ENCODE measurements at places on chromosomes 4 and X.

GRCh38 chrX:151765026-151765425 lies 30.5 kb downstream of the CNGA2 start:
- DNase-seq, result no peak

GRCh38 chr4:101178731-101179130 lies 168.6 kb downstream of the PPP3CA start:
- no peak for DNase-seq

DNA sequence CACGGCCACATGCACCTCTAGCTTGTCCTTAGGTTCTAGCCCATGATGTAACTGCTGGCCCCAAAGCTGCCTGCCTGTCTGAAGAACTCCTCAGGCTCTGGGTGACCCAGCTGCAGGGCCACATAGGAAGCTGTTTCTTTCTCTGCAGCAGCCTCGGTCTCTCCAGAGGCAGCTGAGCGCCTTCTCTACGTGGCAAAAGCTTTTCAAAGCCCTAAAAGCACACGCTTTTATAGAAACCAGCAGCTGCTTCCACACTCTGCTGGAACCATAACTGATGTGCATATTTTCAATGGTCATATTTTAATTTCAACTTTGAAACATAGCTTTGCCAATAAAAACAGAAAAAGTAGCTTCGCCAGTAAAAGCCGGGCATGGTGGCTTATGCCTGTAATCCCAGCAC lies 37.4 kb downstream of the FAM53A start:
- no peak for DNase-seq

DNA sequence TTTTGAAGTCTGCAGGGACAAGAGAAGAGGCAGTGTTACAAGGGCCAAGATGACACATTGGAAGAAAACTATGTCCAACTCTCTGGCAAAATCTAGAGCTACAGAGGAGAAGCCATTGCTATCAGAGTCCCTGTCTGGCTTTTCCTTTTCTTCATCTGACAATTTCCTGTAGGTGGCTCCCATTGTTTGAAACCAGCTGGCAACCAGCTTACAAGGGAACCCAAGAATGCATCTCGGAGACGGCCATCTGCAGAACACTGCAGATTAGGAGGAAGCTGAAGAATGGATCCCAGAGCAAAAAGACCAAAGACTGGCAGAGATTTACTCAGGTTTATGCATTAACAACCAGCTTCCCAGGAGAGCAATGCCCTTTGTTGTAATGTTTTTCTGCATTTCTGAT lies 216.2 kb upstream of the CTSO start:
- DNase-seq, result no peak

- no peak for DNase-seq
These were observed 39.5 kb downstream of the WDR13 start for GRCh38 chrX:48636776-48637175.

DNA sequence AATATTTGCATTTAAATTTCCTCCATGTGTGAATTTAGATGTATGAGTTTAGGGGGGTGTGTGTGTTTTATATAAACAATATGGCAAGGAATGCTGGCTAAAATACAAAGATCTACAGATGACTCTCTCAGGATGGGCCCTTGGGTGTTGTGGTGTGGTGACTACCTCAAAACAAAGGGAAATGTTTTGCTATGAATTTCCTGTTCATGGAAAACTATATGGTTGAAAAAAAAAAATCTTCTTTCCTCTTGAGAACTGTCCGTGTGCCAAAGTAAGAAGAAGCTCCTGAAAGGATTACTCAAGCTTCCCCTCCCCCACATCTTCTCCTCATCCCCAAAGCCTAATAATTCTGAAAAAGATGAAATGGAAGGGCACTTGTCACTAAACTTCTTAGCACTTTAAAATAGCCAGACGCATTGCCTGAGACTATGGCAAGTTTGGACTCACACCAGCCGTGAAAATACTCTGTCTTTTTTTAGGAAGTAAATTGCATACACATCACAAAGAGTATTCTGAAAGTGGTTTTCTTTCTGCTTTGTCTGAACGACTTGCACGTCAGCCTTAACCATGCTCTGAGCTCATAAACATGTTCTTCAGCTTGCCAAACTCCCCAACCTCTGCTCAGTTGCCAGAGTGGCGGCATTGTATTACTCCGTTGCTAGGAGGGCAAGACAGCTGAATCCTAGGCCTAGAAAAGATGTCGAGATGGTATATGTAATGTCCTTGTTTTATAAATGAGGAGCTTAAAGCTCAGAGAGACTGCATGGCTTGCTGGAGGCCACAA lies 250.4 kb upstream of the JADE1 start:
- no peak for DNase-seq

GRCh38 chr4:79497001-79497400 lies 89.0 kb upstream of the GK2 start:
- no peak for DNase-seq

GRCh38 chr4:108731006-108731405 lies 31.8 kb downstream of the ETNPPL start:
- DNase-seq, result no peak

DNA sequence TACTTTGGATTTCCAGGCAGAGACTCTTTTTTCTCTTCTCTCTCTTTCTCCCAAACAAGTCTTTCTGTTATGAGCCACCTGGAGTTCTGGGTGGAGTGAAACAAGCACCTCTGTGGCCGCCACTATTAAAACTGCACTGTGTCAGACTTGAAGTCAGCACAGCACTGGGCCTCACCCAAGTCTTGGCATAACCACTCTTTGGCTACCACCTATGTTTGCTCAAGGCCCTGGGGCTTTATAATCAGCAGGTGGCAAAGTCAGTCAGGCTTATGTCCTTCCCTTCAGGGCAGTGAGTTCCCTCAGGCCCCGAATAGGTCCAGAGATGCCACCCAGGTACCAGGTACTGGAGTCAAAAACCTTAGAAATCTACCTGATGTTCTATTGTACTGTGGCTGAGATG lies 52.4 kb downstream of the ITIH6 start:
- DNase-seq, result no peak

DNA sequence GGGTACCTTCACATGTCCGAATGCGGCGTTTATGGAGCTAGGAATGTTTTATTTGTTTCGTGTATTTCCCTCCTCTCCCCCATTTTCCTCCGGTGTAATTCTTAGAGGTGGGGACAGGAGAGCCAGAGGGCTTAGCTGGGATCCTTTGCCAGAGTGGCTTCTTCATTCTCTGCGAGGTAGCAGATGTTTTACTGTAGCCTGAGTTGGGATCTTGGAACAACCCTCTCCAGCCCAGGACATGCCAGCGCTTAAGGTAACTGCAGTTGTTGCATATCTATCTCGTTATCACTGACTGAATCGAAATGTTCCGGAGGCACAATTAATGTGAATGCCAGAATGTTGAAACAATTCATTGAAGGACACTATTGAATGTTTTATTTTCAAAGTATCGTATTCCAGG lies 59.0 kb upstream of the DYNLT3 start:
- no peak for DNase-seq

DNA sequence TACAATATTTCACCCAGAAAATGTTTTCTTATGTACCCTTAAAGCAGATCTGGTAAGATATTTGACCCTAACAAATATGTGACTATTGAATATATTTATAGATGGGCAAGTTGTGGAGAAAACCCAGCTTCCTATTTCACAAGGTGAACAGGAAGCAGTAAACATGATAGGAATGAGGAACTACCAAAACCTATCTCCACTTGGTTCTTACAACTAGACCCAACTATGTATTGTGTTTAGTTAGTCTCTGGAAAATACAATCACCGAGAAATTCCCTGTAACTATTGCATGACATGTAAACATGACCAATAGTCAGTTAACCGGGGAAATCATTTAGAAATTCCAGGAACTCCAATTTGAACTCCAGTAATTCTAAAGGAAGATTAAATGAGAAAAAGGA lies 8.4 kb upstream of the RXFP1 start:
- no peak for DNase-seq

GRCh38 chrX:153569475-153569874 lies 29.5 kb downstream of the CCNQ start:
- DNase-seq, result no peak

- DNase-seq, result no peak
These were observed 158.0 kb downstream of the KCNIP4 start for GRCh38 chr4:21790438-21791029.

DNA sequence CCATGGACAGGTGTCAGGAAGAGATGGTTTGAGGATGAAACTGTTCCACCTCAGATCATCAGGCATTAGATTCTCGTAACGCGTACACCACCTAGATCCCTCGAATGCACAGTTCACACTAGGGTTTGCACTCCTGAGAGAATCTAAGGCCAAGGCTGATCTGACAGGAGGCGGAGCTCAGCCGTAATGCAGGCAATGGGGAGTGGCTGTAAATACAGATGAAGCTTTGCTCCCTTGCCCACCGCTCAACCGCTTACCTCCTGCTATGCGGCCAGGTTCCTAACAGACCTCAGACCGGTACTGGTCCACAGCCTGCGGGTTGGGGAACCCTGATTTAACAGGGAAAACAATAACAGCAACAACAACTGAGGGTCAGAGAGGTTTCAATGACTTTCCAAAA lies 2.0 kb upstream of the TEC start:
- DNase-seq, result no peak

- DNase-seq, result no peak
These were observed 13.8 kb downstream of the RNF4 start for GRCh38 chr4:2482693-2483092.

- DNase-seq, result no peak
These were observed 297.1 kb downstream of the PPP3CA start for GRCh38 chr4:101050088-101050836.

DNA sequence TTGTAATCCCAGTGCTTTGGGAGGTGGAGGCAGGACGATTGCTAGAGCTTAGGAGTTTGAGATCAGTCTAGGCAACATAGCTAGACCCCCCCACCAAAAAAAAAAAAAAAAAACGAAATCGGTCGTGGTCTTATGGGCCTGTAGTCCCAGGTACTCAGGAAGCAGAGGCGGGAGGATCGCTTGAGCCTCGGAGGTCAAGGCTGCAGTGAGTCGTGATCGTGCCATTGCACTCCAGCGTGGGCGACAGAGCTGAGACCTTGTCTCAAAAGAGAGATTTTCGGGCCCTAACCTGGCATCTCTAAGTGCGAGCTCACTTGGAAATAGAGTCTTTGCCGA lies 7.0 kb upstream of the LETM1 start:
- DNase-seq, result no peak

- no peak for DNase-seq
These were observed 3.6 kb downstream of the ZXDB start for GRCh38 chrX:57595381-57595811.

- no peak for DNase-seq
These were observed 28.3 kb downstream of the AGTR2 start for GRCh38 chrX:116198810-116199209.

DNA sequence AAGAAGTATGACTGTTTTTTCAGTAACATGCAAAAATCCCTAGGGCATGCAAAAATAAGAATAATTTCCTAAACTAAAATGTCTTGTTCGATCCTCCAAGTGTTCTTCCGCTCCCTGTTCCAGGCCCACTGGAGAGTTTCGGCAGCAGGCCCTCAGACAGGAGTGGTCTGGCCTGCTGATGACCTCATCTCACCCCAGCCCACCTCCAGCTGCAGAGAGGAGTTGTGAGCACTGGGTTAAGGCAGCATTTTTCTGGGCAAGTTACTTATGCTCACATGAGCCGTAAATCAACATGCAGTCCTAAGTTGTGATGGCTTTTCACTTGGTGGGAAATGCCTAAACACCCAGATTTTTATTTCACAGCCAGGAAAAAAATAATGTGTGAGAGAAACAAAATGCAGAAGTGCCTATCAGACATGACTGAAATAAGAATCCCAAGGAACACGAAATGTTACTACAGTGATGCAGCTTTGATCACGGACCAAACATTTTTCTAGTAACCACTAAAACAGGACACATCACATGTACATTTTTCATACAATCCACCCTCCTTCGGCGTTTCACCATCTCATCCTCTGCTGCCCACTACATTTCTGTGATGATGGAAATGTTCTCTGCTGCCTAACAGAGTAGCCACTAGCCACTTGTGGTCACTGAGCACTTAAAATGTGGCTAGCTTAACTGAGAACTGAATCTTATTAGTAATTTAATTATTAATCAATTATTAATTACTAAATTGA lies 153.3 kb upstream of the TBL1X start:
- DNase-seq, result no peak

- DNase-seq, result no peak
These were observed 86.6 kb downstream of the STK32B start for GRCh38 chr4:5137927-5138326.

DNA sequence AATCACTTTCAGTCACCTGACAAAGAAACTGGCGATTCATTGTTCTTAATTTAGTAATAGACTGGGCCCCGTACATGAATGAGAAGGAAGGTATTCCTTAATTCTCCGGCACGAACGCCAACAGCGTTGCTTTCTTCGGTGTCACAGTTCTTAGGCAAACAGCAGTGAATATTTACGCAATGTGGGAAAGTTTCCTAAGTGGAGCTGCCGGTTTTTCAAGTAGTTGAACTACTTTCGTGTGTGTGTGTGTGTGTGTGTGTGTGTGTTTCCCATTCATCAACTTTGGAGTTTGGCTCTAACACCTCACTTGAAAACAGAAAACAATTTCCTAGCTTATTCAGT lies 651 bp downstream of the NXT2 start:
- DNase-seq, result no peak

DNA sequence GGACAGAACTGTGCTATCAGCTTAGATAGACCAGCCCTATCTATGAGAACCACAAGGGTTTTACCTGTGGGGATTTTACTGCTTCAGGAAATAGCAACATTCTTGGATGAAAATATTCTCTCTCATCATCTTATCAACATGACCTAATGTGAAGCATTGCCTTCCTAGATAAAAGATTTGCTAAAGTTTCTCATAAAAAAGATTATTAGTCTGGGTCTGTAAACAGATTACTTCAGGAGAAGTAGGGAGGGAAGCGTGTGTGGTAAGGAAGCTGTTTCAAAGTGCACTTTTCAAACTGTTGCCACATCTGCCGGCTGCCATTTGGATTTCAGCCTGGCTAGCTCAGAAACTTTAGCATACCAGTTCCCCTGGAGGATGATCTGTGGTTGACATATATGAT lies at the start of gene NOX1:
NOX1 (minus strand) TSS at position 35 of the 400 bp plus-strand sequence. CDS start 220 bp downstream, outside the sequence.
- DNase-seq, result no peak
